ENCODE measurements at places on chromosomes 1 and 21. TPM values are rescaled to one million over a fixed set of nuclear protein-coding genes. Genes with fewer than 3 reads are reported as not detected.

The HMGCS2 gene
- total RNA-seq = 10.2 TPM

The KANK4 gene
- total RNA-seq = not detected

The NAXE gene
- total RNA-seq = 206 TPM

The HLX gene
- not detected for total RNA-seq

The WNT4 gene
- 0.53 TPM for total RNA-seq

The TSEN15 gene
- total RNA-seq = 33.4 TPM

The LMOD1 gene
- total RNA-seq = not detected

The GUCA2B gene
- 0.26 TPM for total RNA-seq

The FRRS1 gene
- total RNA-seq = 9.0 TPM

The SPRR1A gene
- total RNA-seq = not detected

The CHIA gene
- total RNA-seq = not detected

The GIPC2 gene
- total RNA-seq = 15.4 TPM

The AADACL4 gene
- total RNA-seq = not detected

The SNX7 gene
- 18.8 TPM for total RNA-seq

The ELK4 gene
- 7.6 TPM for total RNA-seq

The CFAP45 gene
- total RNA-seq = 0.76 TPM

The NFASC gene
- total RNA-seq = not detected

DNA sequence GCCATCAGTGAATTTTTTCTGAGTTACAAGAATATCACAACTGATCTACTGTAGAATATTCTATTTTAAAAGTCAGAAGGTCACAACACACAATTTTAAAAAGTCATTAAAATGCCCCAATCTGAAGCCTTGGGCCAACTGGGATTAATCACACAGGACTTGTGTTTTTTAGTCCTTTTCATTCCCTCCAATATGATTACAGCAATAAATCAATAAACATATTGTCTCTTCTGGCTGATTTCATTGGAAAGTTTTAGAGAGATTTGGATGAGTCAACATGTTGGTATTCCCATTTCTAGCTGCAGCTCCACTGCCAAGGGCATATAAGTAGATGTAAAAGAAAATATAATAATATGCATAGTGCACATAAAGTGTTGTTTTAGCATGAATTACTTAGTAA, 85.8 kb downstream of the NIBAN1 start:
- no peak for DNase-seq

- DNase-seq = peak; percentile 70
These were observed 4.1 kb upstream of the CACNA1E start for GRCh38 chr1:181479137-181479745.

- peak; percentile 15 for DNase-seq
These were observed 679 bp downstream of the ABL2 start for GRCh38 chr1:179228783-179229213.

- DNase-seq = no peak
These were observed 804.8 kb downstream of the USP25 start for GRCh38 chr21:16534408-16535101.

- no peak for DNase-seq
These were observed 15.7 kb downstream of the GPR157 start for GRCh38 chr1:9112961-9113880.

- DNase-seq = no peak
These were observed 9.7 kb downstream of the GJA5 start for GRCh38 chr1:147750618-147751217.

GRCh38 chr1:37171691-37172090, 137.4 kb upstream of the GRIK3 start:
- no peak for DNase-seq

DNA sequence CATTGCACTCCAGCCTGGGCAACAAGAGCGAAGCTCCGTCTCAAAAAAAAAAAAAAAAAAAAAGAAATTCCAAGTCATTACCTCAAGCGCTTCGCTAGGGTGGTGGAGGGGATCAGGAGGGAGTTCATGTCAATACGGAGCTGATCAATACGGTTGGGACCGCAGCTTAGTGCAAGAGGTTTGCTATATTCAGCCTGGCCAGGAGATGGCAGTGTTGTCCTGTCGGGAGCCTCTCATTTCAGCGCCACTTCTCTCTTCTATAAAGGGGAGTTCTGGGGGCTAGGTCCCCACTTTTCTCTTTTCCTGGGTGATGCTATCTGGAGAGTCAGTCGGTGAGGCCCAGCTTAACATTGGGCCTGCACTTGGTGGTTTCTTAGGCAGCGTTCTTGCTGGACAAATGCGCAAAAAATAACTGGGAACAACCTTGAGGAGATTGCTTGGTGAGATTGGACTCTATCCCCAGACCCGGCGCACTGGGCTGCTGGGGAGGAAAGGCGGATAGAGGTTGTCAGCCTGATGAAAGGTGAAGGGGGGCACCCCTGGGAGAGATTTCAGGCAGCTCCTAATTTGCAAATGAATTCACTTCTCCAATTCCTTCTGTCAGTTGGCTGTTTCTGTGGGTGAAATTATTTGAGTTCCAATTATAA, 40.4 kb downstream of the KIAA0040 start:
- peak; percentile 67 for DNase-seq

DNA sequence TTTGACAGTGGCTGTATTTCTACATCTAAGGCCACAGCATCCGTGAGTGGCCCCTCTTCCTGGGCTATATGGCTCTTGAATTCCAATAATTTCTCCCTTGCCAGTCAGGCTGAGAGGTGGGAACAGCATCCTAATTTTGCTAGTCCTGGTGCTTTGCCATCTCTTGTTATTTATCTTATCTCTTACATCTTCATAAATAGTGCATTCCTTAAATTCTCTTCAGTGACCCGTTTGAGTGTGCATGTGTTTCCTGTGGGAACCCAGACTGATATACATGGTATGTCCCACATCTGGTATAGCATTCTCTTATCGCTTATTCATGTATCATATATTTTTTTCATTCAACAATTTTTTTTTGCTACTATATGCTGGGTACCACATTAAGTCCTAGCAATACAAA, 9.9 kb downstream of the S100A11 start:
- no peak for DNase-seq

- no peak for DNase-seq
These were observed 117.7 kb downstream of the LACTBL1 start for GRCh38 chr1:22854688-22855565.

- DNase-seq = no peak
These were observed 463 bp upstream of the VAMP3 start for GRCh38 chr1:7770669-7770996.

- DNase-seq = no peak
These were observed 18.4 kb upstream of the EDN2 start for GRCh38 chr1:41502912-41503311.

- DNase-seq = no peak
These were observed 95.2 kb downstream of the CAMK2N1 start for GRCh38 chr1:20390589-20391331.

- DNase-seq = peak; percentile 82
These were observed 14.4 kb upstream of the ZFYVE9 start for GRCh38 chr1:52127181-52128180.

DNA sequence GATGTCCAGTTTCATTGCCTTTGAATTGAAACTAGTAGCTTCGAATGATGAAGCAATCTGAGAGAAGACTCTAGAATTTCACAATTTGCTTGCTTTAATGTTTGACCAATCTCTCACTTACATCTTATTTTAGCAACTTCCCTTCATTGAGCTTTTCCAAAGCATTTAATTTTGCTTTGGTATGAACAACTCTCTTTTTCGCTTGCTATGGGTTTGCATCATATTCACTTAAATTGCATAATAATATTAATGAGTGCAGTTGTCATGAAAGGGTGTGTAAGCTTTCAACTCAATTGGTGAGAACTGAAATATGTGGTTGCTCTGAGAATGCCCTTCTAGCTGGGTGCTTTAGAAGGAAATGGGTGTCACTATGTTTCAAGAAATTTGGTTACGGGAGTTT, 309.2 kb downstream of the HLX start:
- no peak for DNase-seq

GRCh38 chr1:32859915-32860314, 10.8 kb downstream of the FNDC5 start:
- no peak for DNase-seq

GRCh38 chr1:68268896-68269483, 36.7 kb upstream of the WLS start:
- no peak for DNase-seq

- peak; percentile 46 for DNase-seq
These were observed 101.7 kb upstream of the BEND5 start for GRCh38 chr1:48878191-48878940.

GRCh38 chr1:91057784-91058183, 35.9 kb upstream of the ZNF644 start:
- DNase-seq = no peak

GRCh38 chr1:71561729-71562128, 480.9 kb upstream of the ZRANB2 start:
- DNase-seq = no peak

DNA sequence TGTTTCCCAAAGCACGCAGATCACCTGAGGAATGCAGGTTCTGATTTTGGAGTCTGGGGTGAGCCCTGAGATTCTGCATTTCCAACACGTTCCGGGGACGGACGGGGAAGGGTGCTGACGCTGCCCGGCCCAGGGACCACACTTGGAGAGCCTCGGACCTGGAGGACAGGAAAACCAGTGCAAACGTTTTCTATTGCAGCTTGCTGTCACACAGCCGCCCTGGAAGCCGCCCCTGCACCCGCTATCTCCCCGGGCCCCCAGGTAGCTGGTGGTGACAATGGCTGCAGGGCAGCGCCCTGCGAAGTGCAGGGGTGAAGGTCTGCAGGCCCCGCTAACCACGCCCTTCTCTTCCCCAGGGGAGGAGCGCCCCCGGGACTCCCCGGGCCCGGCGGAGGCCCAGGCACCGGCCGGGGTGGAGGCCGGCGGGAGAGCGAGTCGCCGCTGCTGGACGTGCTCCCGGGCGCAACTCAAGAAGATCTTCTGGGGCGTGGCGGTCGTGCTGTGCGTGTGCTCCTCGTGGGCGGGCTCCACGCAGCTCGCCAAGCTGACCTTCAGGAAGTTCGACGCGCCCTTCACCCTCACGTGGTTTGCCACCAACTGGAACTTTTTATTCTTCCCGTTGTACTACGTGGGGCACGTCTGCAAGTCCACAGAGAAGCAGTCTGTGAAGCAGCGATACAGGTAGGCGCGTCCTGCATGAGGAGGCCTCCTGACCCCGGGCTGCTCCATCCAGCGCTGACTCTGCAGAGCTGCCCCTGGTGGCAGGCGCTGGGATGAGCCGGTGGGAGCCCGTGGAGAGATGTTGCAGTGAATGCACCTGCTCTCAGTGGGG, 142.0 kb upstream of the COA6 start:
- DNase-seq = peak; percentile 4

DNA sequence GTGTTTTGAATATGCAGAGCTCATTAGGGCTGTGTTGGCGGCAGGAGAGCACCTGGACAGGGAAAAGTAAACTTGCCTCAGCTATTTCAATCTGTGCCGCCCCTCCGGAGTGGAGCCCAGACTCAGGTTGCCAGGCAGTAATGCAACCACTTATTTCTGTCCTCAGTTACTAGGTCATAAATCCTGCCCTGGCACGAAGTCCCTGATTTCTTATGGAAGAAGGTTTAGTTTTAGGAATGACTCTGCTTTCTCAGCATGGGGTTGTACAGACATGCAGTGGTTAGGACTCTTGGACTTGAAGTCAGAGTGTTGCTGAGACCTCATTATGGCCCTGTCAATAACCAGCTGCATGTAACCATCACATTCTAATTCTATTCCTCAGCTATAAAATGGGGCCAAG, 98.3 kb upstream of the FGGY start:
- DNase-seq = no peak

GRCh38 chr1:203581841-203582240, 44.8 kb upstream of the ATP2B4 start:
- DNase-seq = no peak

- DNase-seq = peak; percentile 82
These were observed 54.0 kb upstream of the IFFO2 start for GRCh38 chr1:19010503-19010902.

GRCh38 chr1:41572224-41572623, 87.7 kb upstream of the EDN2 start:
- no peak for DNase-seq

- peak; percentile 40 for DNase-seq
These were observed 20.5 kb downstream of the PLA2G4A start for GRCh38 chr1:186849271-186849671.

GRCh38 chr1:100750005-100750885, 30.7 kb downstream of the VCAM1 start:
- DNase-seq = no peak

DNA sequence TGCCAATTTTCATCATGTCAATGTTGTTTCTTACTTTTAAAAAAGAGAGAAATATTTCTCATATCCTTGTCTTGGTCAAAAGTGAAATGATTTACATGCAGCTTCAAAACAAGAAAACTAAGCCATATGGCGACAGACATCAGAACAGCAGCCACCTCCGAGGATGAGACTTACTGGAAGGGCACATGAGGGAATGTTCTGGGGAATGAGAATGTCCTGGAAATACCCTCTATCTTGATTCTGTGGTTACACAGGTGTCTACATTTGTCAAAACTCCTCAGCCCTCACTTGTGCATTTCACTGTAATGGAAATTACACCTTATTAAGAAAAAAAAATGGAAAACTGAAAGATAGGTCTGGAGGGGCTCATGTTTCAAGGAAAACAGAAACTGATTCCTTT, 14.2 kb upstream of the ECE1 start:
- DNase-seq = no peak
